ENCODE measurements at places on chromosomes 1 and 21.

DNA sequence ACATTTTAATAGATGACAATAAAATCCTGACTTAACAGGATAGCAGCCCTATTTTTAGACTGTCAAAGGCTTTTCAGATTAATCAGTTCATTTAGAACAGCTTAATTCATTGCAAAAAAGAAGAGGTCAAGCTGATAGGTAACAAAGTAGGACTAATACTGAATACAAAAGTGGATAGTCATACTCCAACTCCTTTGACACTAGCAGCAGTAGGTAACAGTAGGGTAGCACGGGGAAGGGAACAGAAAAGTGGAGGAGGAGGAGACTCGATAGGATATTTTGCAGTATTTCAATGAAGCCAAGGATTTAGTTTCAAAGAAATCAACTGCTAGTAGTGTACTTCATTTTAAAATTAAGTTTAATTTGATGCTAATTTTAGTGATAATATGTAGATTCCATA is 51.1 kb downstream of the USP1 start:
- no peak for DNase-seq

DNA sequence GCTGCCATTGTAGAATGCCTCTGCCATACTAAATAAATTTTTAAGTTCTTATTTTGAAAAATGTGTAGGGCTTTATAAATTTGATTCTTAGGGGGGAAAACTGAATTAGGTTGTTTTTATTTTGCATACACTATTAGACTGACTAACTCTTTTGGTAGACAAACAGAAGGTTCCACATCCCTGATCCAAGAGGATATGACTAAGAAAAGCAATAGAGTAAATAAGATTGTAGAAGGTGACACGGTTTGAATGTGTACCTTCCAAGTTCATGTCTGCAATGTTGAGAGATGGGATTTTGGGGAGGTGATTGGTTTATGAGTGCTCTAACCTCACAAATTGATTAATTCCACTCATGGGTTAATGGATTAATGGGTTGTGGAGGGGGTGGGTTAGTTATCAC is 127.9 kb downstream of the GLUL start:
- no peak for DNase-seq

DNA sequence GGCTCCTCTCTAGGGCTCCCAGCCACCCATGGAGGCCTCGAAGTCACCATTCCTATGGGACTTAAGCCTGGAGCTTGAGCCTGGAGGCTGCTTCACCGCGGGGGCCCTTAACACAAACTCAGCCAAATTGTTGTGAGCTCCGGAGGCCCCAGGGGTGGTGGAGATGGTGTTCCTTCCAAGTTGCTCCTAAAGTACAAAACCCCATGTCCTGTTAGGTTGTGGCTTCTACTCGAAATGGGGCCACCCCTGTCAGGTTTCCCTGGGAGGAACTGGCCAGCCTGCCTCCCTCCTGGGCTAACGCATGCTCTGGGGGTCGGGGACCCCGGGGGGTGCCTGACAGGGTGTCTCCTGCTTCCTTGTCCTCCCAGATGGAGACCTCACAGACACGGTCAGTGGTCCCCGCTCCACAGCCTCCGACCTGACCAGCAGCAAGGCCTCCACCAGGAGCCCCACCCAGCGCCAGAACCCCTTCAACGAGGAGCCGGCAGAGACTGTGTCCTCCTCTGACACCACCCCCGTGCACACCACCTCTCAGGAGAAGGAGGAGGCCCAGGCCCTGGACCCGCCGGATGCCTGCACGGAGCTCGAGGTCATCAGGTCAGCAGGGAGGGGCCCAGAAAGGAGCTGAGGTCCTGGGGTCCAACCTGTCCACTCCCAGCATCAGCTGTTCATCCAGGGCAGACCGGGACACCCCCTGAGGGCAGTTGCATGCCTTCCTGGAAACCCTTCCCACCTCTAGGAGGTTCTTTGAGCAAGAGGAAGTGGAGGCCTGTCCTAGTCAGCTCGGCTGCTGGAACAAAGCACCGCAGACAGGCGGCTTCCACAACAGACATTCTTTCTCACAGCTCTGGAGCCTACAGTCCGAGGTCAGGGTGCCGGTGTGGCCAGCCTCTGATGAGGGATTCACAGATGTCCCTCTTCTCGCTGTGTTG is 10.8 kb upstream of the SLC25A34 start:
- DNase-seq, result no peak

DNA sequence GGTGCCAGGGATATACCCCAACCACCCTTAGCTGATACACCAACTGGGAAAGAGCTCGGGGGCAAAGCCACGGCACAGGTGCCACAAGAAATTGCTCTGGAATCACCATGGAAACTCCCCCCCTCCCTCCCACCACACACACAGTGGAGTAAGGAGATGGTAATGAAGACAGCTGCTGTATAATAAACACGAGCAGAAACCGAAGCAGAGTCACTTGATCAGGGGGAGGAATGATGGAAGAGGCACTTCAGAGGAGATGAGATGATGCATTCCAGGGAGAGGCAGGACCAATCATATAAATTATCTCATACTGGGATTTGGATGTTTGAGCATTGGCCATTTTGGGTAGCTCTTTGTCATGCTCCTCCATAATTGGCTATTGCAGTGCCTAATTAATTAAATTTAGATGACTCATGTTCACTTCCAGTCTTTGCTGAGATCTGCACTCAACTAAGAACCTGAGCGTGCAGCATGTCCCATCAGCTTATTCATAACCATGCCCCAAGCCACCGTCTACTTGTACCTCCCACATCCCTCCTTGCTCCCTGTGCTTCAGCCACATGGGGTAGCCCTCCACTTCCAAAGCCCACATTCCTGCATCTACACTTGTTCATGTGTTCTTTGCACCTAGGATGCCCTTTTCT is 189.5 kb downstream of the ZSCAN20 start:
- no peak for DNase-seq

DNA sequence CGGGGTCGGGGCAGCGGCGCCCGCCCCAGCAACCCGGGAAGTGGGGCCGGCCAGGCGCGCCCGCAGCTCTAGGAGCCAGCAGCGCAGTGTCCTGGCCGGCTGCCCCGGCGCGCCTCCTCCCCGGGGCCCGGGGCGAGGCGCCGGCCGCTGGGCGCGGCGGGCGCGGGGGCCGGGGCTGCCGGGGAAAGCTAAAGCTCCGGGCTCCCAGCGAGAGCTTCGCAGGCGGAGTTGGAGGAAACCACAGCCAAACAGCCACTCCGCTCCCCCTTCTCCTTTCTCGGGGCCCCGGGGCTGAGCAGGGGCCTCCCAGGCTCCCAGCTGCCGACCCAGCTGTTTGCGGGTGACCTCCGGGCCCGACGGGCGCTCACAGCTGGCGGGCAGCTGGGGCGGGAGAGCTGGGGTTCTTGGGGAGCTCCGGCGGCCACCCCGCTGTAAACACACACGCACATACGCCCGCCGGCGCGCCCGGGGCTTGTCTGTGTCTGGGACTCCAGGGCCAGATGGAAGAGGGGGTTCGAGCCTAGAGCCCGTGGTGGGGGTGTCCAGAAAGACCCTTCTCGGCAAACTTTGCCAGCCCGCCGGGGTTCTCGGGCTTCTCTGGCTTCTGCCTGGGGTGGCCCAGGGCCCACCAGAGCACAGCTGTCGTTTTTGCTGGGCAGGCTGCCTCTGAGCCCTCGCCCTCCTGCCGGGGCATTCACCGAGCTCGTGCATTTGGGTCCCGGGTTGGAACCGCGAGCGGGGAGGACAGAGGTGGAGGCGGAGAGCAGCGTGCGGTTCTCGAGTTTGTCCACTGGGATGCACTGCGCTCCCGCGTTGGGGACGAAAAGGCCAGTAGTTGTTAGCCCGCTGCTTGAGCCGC is 1.5 kb downstream of the AJAP1 start:
- DNase-seq, result no peak

- no peak for DNase-seq
Measured at GRCh38 chr21:45417256-45417950, 12.4 kb downstream of the COL18A1 start.

- no peak for DNase-seq
Measured at GRCh38 chr1:187985897-187986654, 1157.3 kb downstream of the PLA2G4A start.

DNA sequence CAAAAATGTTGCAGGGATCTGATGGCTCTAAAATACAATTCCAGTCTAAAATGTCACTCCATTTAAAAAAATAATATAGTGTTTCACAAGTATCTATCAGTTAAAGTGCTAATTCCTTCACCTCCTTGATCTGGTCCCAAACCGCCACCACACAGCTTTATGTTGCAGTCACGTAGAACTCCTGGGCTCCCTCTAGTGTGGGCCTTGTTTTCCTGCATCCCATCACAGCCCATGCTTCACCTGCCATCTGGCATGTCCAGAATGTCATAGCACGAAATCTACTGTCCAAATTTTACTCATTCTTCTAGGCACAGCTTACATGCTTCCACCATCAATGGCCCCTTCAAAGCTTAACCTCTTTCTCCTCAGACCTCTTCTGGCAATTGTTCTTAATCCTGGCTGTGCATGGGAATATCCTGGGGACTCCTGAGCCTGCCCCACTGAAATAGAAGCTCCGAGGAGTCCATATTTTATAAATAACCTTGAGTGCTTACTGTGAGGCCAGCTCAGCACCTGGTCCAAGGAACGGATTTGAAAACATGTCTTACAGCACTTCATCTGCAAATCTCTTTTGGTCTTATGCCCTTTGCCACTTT is 15.5 kb downstream of the FYB2 start:
- no peak for DNase-seq

DNA sequence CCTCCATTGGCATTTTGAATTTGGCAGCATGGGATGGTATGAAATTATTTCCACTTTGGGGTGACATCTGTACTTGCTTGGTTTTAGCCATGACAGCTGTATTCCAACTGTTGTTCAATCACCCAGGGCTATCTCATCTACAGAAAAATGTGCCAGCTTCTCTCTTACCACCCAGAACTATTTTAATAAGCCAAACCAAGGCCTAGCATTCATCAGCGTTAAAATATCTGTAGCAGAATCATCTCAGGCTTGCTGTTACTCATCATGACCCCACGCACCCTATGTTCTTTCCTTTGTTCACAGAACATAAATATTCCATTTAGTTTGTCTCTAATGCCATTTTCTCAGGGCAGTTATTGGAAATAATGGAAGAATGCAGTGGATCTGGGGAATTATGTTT is 49.8 kb downstream of the GIPC2 start:
- no peak for DNase-seq

DNA sequence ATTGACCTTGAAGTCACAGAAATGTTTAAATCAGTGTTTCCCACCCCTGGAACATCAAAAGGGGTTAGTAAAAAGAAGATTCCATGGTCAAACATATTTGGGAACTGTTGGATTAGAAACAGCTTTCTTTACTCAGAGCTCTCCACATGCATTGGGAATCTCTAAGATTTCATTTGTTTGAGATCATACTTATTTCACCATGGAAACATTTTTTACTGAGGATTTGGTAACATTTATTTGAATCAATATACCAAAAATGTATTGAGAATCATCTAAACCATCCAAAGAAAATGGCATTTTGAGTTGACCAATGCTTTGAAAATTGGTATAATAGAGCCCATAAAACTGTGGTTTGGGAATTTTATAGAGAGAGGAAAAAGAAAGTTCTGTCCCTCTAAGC is 25.3 kb downstream of the NGF start:
- no peak for DNase-seq

- no peak for DNase-seq
Measured at GRCh38 chr21:41559658-41560631, 52.0 kb upstream of the TMPRSS2 start.

DNA sequence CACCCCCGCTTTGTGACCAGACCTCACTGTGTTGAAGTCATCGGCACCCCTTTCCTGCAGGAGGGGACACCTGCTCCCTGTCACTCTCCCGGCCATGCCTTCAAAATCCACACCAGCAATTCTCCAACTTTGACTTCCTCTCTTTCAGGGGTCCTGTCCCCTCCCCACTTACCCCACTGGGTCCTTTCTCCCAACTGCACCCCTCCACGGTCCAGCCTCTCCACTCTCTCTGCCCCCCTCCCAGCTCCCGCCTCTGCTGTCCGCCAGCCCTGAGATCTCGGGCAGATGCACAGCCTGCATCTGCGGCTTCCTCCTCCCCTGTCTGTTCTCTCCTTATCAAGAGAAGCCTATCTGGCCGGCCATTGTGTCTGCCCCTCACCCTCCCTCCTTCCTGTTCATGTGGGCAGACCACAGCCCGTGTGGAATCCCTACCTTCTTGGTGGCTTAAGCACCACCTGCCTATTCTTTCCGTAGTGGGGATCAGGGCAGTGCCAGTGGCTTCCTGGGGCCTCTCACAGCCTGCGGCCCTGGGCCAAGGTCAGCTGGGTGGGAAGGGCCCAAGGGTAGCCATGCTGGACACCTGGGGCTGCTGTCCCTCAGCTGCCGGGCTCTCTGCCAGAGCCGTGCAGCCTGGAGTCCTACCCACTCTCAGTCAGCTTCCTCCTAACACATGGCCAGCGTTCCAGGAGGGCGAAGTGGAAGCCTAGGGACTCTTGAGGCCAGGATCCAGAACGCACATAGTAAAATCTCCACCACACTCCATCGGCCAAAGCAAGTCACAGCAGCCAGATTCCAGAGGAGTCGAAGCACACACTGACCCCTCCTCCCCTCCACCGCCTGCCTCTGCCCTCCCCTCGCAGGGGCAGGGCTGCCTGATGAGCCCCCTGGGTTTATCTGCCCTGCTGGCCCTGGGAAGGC is 5.1 kb upstream of the HES4 start:
- DNase-seq, result peak; percentile 39

GRCh38 chr1:7852804-7853683 is at the start of gene UTS2:
TSS of gene UTS2 (minus strand) at chr1:7853065. CDS start at chr1:7853003, 62 bp downstream.
- DNase-seq, result no peak

GRCh38 chr1:85295006-85295431 is 18.6 kb upstream of the BCL10 start:
- DNase-seq, result no peak

- no peak for DNase-seq
Measured at GRCh38 chr1:223843934-223844786, 1.6 kb downstream of the TP53BP2 start.

DNA sequence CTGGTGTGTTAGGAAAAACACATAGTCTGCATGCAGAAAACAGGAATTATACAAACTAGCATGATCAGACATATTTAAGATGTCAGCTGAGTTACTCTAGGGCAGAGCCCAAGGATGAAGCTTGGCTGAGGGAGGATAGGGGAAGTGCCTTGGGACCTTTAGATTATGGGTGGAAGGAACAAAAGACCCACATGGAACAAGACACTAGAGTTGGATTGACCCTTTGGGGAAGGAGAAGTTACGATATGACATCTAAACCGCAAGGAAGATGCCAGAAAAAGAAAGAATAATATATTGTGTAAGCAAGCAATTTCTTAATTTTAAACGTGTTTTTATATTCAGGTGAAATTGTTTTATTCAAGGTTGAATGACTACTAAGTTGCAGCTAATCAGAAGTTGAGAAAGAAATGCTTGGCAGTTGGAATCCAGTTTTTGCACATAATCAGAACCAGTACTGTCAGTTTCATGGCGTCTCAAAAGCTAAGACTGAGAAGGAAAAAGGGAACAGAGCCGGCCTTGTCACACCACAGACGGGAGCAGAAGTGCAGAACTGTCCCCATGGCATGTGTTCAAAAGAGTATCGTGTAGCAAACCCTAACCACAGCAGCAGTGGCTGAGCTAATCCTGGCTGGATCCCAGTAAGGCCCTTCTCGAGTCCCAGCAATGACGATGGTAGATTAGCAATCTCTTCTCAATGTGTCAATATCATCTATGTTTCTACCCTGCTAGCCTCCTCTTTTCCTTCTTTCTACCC is 31.2 kb upstream of the IFNAR2 start:
- DNase-seq, result peak; percentile 61

- DNase-seq, result no peak
Measured at GRCh38 chr1:31221072-31221471, 18.6 kb downstream of the NKAIN1 start.
